Fibroblast of skin of left biceps (primary cell): ENCODE measurements at places on chromosomes 2 and 18.

- DNase-seq: no peak
Observed at GRCh38 chr18:12409469-12409868, 1.7 kb downstream of the PRELID3A start.

DNA sequence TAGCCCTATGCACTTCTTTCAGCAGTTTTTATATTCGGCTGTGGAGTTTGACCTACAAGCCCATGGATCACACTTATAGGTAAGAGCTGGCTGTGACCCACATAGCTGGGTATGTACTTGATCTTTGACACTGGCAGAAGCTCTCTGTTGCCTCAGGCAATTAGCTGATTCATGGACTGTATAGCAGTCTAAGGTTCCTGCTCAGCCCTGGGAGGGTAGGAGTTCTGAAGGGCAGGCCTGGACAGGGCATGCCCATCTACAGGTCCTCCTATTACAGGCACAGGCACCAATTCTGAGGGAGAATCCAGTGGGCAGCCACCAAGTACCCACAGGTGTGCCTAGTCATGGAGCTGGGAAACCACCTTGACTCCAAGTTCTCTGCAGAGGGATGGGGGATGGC, 301.8 kb upstream of the GALNT5 start:
- DNase-seq: no peak

- DNase-seq: peak; percentile 73
Observed at GRCh38 chr2:219289537-219290361, 10.6 kb downstream of the DNAJB2 start.

DNA sequence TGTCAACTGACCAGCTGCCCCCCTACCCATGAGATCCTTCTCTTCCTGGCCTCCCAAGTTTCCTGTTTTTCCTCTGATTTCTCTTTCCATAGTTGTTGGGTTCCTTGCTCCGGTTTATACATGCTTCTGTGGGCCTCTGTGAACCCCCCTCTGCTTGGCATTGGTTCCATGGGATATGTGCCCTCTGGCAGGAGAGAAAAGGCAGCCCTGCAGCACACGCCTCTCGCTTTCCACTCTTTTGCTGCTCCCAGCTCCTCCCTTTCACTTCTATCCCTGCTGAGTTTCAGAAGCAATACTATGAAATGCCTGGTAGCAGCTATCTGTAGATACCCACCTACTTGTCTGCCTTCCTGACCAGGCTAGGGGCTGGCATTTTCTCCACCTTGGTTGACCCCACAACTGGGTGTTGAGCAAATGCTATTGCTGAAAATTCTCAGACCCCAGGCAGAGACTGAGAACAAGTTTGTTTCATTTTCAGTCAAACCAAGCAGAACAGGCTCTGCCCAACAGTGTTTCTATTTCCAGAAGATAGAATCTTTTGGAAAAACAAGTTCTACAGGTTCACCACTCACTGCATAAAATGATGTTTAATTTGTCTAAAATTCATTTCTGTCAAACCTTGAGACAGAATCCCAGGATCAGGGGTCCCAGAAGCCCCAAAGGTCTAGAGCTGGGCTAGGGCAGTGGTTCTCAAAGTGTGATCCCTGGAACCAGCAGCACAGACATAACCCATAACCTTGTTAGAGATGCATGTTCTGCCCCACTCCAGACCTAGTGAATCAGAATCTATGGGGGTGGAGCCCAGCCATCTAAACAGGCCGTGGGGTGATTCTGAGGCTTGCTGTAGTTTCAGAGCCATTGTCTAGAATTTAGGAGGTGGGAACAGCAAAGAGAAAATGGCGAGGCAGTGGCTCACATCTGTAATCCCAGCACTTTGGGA, 13.4 kb downstream of the CAPG start:
- DNase-seq: no peak

DNA sequence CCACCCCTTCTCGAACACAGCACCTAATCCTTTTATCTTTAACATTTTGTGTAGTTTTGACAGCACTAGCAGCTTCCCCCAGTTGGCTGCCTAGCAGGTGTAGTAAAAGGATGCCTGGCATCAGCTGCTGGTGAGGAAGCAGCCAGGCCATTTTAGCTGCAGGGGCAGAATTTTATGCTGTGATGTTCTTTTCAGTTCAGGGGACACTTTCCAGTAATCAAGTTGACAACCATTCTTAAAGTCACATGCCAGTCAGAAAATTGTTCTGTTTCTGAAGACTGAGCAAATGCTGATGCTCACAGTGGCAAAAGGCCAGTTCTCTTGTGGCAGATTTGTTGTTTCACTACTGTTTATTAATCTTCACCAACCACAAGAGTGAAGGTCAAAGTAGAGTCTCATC, 570.8 kb downstream of the CCDC85A start:
- no peak for DNase-seq

- DNase-seq: no peak
Observed at GRCh38 chr2:49753344-49753985, 599.1 kb upstream of the FSHR start.

DNA sequence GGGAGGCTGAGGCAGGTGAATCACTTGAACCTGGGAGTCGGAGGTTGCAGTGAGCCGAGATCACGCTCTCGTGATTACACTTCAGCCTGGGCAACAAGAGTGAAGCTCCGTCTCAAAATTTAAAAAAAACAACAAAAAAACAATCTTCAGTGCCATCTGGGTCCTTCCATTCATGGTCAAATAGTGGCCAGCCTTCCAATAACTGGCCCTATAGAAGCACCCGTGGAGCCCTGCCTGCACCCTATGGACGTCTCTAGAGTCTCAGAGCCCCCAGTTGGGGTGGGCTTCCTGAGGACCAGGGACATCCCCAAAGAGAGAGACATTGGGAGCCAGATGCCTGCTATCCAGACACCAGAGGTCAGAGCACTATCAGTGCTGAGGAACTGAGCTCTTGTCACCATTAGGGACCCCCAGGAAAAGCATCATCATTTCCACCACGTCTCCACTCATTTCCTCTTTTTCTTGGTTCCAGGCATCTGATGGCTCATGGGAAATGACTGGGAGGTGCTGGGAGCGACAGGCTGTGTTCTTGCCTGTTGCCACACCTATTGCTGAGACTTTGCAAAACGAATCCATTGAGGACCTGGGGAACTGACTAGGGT, 9.4 kb downstream of the NEU2 start:
- DNase-seq: no peak

DNA sequence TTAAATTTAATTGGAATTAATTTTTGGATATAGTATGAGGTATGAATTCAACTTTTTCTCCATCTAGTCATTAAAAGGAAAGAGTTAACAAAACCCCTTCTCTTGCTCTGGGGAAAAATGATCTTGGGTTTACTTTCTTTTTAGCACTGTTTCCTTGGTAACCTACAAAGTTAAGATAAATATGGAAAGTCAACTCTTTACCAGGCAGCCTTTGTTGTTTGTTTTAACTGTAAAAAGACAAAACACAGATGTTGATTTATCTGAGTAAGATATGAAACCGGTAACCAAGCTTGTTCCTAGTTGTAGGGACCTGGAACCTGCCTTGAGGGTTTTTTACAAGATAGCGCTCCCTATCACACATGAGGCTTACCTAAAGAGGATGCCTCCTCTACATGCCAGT, 10.1 kb upstream of the SANBR start:
- no peak for DNase-seq

DNA sequence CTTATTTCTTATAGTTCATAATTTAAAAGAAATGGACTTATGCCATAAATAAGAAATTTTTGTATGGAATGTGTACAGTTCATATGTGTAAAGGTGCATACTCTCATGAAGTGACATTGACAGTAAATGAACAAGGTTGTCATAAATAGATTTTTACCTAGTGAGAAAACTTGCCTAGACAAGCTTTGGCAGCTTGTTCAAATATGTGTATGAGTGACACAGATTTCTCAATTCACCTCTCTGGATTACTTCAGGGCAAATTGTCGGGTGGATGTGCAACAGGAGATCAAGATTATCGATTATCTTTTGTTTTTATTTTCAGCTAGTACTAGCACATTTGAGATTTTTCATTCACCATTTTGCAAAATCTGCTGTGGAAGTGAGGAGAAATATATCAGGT, 758.1 kb upstream of the ACVR2A start:
- DNase-seq: no peak

DNA sequence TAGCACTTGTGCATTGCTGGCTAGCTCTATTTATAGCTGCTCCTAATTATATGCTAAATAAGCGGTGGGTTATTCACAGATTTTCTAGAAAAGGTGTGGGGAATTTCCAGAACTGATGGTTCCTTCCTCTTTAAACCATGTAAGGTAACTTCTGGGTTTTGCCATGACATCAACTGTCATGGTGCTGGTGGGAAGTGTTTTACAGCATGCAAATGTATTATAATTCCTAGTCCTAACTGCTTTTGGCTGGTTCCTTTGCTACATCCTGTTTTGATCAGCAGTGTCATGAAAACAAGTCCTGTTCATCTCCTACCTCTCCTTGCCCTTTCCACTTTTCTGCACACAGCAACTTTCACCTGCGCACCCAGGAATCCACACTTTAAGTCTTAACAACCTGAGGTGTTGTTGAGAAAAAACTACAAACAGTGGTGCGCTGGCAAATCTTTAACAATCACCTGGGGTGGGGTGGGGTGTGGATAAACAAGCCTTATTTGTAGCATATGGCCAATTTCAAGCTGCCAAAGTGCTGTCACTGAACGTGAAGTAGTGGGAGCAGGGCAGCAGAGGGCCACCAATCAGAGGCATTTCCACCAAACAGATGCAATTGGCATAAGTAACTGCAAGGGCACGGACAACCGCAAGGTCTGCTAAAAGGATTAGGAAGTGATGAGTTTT, 33.4 kb upstream of the SKOR2 start:
- DNase-seq: no peak
